Activated CD4-positive, alpha-beta T cell treated with anti-CD3 and anti-CD28 coated beads, Interleukin-2, Interleukin-6, amounts not matched to agents 100 ng/mL and 50 ng/mL, durations not matched to agents 16 hours and 8 hours (primary cell): ENCODE measurements at places on chromosomes 6 and 20.
A peak's percentile ranks its signal among the peaks of the same experiment; 100 is the strongest.

DNA sequence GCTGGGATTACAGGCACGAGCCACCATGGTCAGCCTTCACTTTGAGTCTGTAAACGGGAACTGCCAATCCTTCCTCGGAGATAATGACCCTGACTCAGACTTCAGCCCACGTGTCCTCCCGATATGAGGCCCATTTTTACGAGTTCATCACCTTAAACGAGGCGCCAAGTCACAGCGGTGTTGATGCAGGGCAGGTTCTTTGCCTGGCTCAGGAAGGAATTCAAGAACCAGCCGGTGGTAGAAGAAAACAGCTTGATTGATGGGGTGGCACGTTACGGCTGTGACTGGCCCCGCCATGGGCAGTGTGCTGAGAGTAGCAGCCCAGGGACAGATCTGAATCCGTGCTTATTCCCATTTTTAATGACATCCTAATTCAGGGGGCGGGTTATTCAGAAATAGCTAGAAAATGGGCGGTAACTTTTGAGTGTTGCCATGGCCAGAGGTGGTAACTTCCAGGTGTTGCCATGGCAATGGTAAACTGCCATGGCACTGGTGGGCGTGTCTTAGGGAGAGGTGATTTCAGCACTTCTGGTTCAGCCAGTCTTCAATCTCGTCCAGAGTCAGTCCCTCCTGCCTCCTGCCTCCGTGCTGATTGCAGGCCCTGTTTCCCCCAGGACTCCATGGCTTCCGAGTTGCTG lies 9.1 kb upstream of the MAP1LC3A start:
- no peak for DNase-seq

DNA sequence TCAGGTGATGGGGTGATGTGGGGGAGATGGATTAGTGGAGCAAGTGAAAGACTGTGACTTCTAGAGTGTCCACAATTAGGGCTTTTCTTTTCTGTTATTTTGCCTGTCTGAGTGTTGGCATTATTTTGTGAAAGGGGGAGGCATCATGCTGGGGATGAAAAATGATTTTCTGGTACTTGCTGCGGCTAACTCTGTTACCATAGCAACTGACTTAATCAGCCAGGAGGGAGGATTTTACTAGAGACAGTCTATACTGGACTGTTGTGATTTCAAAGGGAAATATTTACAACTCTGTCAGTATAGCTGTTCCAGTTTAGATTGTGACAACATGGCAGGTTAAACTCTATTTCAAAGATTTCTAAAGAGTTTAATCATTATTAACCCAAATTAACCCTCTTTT lies 30.4 kb upstream of the MRAP2 start:
- DNase-seq = no peak

GRCh38 chr6:1781152-1781816 lies 171.6 kb downstream of the FOXC1 start:
- DNase-seq = no peak

DNA sequence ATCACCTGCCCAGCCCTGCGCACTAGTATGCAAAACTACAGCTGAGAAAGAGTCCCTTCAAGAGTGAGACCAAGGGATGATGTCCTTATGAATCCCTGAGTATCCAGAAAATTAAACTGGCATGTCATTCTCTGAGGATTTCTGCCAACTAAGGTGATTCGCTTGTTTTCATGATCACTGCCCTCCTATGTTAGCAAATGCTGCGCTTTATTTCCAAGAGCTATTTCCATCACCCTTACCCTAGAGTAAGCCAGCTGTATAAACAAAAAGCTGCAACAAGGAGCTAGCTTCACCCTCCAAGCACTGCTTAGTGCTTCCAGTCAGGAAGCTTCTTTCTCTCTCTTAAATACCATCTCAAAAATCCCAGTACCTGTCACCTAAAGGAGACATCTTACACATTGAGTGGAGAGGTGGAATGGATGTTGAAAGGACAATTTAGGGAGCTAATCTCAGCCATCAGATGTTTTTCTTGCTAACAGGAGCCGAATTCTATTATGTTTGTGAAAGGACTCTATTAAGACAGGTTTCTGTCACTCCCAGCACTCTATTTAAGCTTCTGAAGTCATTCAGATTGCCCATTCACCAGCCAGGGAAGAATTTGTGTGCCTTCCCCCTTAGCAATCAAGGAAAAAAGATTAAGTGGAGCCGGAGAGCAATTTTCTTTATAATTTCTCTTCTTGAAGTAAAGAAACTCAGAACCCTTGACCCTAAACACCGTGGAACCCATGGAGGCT lies 322.2 kb downstream of the NRN1 start:
- DNase-seq = no peak

- peak; percentile 82 for DNase-seq
Measured at GRCh38 chr20:17536944-17537444, 5.8 kb upstream of the BFSP1 start.

- DNase-seq = peak; percentile 75
Measured at GRCh38 chr6:32941214-32941768, 463 bp upstream of the HLA-DMB start.

DNA sequence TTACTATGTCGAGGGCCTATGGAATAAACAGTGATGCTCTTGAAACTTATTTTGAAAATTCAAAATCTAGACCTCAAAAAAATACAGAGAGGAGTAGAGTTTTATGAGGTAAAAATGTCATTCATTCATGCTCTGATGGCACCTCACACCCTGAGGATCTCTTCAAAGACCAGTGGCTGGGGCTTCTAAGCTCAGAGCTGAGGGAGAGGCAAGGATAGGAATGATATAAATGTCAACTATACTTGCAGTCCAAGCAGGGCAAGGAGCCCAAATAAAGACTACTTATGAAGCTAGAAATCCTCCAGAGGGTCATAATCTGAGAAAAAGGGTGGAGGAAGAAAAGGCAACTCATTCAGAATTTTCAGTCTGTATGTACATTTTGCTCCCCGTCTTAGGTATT lies 136.7 kb upstream of the CARMIL1 start:
- DNase-seq = no peak

DNA sequence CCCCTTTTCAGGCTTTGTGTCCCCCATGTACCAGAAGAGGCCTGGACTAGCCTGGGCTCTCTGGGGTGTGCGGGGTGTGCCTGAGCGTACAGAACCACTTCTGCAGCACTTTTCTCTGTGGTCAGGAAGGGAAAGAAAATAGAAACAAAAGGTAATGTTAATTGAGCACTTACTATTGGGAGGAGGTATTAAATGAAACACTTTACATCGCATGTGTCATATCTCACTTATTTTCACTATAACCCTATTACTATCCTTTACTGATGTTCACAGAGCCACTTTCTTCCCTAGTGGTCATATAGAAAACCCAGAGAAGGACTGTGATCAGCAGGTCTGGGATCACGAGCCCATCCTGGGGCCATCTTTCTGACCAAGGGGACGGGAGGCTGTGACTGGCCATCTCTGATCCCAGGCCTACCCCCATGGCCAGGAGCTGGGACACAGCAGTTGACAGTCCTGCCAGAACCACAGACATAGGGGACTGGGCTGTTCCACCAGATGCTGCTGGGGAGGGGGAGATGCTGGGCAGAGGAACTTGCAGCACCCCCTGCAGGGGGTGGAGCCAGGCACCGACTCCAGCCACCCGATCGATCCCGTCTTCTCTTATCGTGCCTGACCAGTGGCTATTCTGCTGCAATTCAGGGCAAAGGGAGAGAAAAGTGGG lies 107.6 kb downstream of the VEGFA start:
- DNase-seq = no peak

GRCh38 chr6:149929422-149929821 lies 6.5 kb upstream of the RAET1G start:
- no peak for DNase-seq

DNA sequence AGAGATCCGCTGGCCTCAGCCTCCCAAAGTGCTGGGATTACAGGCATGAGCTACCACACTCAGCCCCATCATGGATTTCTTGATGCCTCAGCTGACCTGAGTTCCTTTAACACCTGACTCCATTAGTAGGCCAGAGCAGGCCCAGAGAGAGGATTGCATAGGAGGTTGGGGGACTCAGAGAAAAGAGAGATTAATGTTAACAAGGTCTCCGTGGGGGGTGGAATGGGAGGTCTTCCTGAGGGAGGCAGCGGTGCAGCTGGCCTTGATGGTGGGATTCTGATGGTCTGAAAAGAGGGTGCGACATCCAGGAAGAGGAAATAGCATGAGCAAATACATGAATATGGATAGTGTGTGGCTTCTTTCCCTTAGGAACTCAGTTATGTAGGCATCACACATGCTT lies 9.9 kb downstream of the SGK2 start:
- DNase-seq = no peak

DNA sequence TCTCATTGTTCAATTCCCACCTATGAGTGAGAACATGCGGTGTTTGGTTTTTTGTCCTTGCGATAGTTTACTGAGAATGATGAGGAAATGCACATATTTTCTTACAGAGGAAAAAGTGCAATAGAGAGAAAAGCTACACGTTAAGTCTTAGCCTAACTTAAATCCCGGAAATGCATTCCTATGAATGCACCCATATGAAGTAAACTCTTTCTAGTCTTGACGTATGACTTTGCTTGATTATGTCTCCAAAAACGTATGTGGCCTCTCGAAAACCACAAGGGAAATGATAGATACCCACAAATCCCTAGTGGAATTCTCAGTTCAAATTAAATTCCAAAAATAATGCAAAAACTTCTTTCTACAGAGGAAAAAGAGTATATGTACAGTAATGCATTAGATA lies 90.7 kb upstream of the SASH1 start:
- no peak for DNase-seq

DNA sequence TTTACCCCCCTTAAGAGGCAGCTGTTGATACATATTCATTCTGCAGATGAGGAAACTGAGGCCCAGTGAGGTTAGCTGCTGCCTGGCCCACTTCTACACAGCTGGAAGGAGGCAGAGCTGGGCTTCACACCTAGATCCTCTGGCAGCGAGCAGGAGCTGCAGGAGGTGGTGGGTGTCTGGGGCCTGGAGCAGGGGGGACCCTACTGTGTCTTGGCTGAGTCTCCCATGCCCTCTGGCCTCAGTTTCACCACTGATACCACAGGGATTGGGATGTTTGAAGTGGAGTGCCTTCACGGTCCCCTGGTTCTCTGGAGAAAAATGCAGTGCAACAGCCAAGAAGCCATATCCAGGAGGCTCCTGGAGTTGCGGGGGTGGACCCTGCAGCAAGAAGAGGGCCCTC lies 8.2 kb upstream of the BPIFA2 start:
- DNase-seq = no peak

GRCh38 chr6:150934380-150934779 lies 68.9 kb downstream of the MTHFD1L start:
- DNase-seq = no peak

DNA sequence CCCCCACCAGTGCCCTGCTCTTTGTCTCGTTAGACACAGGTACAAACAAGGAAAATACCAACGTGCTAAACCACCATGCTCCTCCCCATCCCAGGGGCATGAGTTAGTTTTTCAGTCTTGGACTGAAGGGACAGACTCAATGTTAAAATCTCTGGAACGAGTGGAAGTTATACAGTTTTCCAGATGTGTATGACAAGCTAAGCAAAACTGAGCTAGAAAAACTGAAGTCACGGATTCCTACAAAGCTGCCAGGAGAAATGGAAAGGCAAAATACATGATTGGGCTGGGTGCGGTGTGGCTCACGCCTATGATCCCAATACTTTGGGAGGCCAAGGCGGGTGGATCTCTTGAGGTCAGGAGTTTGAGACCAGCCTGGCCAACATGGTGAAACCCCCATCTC lies 34.3 kb upstream of the QKI start:
- no peak for DNase-seq

DNA sequence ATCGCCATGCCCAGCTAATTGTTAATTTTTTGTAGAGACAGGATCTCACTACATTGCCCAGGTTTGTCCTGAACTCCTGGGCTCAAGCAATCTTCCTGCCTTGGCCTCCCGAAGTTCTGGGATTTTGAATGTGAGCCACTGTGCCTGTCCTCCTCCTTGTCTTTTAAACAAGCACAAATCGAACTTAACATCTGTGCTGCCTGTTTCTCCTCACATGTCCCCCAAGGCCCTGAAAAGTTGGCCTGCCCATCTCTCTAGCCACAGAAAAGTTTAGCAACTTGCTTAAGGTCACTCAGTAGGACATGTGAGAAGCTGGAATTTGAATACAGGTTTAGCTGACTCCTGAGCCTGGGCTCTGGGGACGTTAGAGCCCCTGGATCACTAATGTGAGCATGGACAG lies 115.7 kb upstream of the KCNG1 start:
- no peak for DNase-seq

GRCh38 chr20:25493748-25494505 lies 86.5 kb downstream of the GINS1 start:
- no peak for DNase-seq

- peak; percentile 97 for DNase-seq
Measured at GRCh38 chr6:158869826-158870648, 50.9 kb upstream of the EZR start.

DNA sequence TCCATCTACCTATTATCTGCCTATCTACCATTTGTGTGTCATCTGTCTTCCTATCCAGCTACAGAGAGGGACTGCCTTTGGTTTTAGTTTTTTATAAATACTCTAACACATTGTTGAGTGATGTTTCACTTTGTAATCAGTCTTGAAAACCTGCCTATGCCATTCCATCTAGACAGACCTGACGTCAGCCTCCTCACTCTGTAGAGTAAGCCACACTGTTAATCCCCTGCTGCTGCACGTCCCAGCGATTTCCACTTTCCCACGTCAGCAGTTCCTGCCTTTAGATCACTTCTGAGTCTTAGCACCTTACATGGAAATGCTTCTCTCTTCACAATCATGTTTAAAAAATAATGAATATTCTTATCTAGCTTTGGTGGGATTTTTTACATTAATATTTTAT lies 54.8 kb downstream of the PLG start:
- DNase-seq = no peak

GRCh38 chr6:102223942-102224341 lies 830.4 kb downstream of the GRIK2 start:
- no peak for DNase-seq

DNA sequence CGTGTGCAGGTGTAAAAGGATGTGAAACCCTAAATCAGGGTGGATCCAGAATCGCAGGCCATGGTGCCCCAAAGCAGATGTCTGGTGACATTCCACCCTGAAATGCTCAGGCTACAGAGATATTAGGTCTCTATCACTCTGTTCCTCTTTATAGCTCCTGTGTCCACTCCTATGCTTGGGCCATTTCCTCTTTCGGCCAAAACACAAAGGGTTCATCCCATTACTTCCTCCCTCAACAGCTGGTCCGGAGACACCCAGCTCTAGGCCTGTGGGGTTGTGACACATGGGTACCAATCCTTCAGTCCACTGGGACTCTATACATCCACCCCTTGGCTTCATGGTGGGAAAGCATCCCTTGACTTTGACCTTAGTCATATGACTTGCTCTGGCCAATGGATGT lies 1.7 kb upstream of the SIGLEC1 start:
- DNase-seq = no peak

GRCh38 chr20:44489931-44490330 lies 14.3 kb downstream of the TTPAL start:
- peak; percentile 21 for DNase-seq

GRCh38 chr6:30893001-30893591 lies 8.8 kb downstream of the DDR1 start:
- DNase-seq = no peak

DNA sequence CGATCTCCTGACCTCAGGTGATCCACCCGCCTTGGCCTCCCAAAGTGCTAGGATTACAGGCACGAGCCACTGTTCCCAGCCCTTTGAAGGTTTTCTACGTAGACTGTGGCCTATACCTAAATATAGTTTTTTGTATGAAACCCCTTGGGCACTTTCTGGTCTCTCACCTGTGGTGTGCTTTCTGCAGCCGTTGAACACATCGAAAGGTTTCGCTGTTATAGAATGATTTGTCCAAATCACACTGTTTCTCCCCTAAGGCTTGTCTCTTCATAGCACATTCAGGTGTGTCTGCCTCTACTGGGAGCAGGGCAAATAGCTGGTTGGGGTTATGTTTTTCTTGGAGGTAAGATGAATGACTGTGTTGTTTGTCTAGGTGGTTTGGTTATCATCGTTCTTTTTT lies 597.9 kb downstream of the RNF144B start:
- no peak for DNase-seq

GRCh38 chr6:135162678-135163439 lies 18.2 kb upstream of the MYB start:
- DNase-seq = peak; percentile 86
